ENCODE measurements at places on chromosomes 6 and 20.

- DNase-seq, result no peak
Observed at GRCh38 chr6:170257376-170257775, 33.5 kb downstream of the DLL1 start.

GRCh38 chr6:169498916-169499513 is 202.8 kb downstream of the WDR27 start:
- no peak for DNase-seq

DNA sequence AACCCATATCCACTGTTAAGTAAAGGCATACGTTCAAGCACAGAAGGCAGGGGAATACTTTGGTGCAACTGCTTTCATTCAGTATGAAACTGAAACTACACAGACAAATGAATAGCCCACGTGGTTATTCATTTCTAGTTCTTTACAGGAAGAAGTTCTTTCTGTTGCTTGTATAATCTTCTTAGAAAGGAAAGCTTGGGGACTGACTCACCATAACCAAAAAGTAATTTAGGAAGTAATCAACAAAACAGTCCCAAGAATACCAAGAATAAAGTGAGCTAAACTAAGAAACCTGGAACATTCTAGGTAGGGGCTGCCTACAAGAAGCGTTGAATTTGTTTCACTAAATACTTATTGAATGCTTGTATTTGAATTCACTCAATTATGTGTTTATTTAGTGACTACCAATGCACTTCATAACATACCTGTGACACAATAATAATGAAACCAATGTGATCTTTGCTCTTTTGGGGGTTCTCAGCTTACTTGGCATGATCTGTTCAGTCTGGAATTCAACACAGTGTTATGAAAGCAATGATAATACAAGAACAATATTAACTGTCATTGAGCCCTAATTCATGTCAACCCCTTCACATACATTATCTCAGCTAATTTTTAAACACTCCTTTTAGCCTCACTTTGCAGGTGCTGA is 25.1 kb upstream of the KIAA0408 start:
- DNase-seq, result no peak

GRCh38 chr20:61808447-61808846 is 257.2 kb downstream of the TAF4 start:
- no peak for DNase-seq

DNA sequence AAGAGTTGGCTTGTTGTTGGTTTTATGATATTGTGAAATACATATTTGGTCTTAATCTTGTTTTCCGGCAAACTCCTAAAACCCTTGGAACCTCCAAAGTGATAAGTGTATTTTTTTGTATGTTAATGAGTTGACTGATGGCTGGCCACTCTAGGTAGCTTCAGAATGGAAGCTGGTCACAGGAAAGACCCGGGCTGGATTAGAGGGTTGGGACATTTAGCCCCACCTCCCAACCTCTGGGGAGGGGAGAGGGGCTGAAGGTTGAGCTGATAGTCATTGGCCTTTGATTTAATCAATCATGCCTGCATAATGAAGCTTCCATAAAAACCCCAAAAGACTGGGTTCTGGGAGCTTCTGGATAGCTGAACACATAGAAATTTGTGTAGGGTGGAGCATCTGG is 42.7 kb downstream of the SASH1 start:
- DNase-seq, result no peak

- DNase-seq, result no peak
Observed at GRCh38 chr6:39114388-39114703, 640 bp downstream of the SAYSD1 start.

DNA sequence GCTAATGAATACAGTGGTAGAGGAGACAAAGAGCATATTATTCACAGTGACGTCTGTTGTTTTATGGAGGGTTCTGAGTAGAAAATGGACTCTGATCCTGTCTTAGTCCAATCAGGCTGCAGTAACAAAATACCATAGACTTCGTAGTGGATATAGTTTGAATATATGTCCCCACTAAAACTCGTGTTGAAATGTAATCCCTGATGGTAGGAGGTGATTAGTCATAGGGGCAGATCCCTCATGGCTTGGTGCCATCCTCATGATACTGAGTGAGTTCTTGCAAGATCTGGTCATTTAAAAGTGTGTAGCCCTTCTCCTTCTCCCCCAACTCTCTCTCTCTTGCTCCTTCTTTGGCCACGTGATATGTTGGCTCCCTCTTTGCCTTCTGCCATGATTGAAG is 82.5 kb downstream of the CD83 start:
- no peak for DNase-seq

- DNase-seq, result no peak
Observed at GRCh38 chr20:13256606-13257005, 35.5 kb downstream of the ISM1 start.

DNA sequence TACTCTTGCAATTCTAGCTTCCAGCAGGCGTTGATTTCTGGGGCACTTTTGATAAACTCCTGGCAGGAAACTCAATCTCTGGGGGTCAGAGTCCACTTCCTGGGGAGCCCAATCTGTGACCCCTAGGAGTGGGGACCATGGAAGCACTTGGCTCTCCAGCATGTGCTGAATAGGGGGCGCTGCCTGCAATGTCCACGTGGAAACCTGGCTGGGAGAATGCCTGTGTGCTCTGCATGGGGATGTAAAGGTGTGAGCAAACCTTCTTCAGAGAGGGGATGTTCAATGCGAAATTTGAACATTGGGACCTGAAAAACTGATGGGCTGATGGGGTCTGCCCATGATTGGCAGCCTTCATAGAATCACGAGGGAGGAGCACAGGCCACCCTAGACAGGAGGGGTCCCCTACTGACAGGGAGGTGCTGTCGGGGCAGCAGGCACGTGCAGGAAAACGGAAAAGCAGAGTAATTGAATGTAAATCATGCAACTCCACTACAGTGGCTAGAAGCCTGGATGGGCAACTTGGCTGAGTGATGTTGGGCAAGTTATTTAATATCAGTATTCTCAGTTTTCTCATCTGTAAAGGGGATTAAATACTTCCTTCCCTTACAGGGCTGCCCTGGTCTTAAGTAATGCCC is 47.8 kb downstream of the CEP43 start:
- DNase-seq, result no peak

DNA sequence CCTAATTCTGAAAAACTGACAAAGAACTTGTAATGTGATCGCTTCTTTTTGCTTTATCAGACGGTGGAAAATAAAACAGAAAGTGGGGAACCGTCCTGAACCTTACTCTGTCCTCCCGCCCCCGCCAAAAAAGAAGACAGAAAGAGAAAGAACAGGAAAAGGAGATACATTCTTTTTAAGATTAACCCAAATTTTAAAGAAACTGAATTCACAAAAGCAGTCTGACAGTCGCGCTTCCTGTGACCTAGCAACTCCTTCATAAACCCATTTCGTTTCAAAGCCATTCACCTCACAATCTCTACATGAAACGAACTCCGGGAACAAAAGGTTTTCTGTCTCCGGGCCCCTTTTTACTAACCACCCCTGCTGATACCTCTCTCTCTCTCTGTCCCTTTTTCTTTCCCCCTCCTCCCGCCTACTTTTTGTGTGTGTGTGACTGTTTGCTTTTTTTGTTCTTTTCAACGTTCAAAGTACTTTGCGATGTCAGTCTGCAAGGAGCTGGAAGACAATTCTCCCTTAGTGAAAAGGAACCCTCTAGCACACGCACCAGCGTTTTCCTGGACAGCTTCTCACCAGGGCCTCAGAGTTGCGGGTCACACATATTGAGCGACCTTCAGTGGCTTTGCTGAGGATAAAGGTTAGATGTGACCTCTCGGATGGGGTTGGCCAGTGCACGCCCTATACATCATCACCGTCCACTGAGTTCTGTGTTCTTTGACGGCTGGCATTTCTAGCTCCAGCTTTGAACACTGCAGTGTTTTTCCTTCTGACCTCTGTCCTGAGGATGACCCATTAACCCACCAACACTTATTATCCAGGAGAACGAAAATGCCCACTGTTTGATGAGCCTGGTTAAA is 530 bp upstream of the NEDD9 start:
- DNase-seq, result no peak

- DNase-seq, result no peak
Observed at GRCh38 chr20:18738055-18738454, 75.5 kb upstream of the SCP2D1 start.

Data from cerebellum (tissue), 4 donors.